NCI-H146 (cell line): ENCODE measurements at places on chromosomes 2 and 18.
A peak's percentile ranks its signal among the peaks of the same experiment; 100 is the strongest.

GRCh38 chr2:99489063-99489760 lies 605 bp downstream of the REV1 start:
- peak; percentile 70 for DNase-seq

DNA sequence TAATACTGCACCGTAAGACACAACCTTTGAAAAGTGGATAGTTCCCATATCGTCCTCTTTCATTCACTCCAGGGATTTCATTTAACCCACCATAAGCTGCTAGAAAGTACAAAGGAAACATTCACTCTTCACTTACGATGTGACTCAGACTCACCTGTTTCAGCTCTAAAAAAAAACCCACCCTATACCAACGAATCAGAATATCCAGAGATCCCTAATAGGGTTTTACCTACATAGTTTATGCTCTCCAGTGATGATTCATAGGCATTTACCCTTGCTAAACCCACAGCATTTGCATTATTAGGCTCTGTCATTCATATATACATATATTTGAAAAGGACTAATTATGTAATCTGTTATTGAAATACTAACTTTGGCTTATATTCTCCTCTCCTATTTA lies 60.2 kb downstream of the PRPF40A start:
- DNase-seq, result no peak

- DNase-seq, result no peak
Measured at GRCh38 chr18:62345909-62346308, 20.8 kb downstream of the TNFRSF11A start.

DNA sequence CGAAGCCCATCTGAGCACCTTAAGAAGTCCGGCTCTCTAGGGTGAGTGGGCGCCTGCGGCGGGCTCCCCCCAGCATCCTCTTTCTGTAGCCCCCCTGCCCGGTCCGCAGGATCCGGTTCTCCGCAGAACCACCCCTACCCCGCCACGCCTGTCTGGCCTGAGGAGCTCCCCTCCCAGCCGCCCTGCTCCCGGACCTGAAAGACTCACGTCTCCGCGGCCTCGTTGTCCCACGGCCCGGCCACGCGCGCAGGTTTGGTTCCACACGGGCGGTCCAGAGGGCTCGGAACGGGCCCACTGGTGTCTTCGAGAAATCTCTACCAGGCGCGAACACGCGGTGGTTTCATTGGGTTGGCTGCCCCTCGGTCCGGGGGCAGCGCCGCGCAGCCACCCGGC lies 237 bp downstream of the SLC39A6 start:
- DNase-seq, result no peak

DNA sequence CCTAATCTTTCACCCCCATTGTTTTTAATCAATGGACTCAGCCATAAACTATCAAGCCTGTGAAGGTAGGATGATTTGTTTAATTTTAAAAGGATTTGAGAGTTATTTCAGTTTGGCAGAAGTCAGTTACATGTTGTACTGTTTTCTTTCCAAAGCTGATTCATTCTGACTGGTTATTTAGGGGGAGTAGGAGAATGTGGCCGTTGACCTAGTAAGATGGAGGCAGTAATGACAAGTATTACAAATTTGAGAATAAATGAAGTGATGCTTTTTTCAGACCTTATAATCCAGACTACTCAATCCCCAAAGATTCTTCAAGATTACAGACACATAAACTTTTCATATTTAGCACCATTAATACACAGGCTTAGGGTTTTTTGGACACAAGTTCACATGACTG lies 4.3 kb downstream of the EPHA4 start:
- no peak for DNase-seq

DNA sequence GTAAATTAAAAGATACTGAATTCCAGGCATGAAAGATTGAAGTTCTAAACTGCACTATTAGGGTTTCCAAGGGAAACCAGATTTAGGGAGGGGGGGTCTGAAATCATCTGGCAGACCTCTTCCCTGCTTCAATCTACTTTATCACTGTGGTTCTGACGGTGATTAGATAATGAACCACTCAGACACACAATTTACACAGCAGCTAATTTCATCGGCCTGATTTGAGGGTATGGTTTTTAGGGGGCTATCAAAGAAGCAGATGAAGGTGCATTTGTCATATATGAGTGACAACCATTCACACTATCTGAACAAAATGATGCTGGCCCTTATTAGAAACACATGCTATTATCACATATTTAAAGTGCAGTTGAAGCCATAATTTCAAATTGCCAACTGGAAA lies 106.0 kb downstream of the OLA1 start:
- DNase-seq, result no peak

DNA sequence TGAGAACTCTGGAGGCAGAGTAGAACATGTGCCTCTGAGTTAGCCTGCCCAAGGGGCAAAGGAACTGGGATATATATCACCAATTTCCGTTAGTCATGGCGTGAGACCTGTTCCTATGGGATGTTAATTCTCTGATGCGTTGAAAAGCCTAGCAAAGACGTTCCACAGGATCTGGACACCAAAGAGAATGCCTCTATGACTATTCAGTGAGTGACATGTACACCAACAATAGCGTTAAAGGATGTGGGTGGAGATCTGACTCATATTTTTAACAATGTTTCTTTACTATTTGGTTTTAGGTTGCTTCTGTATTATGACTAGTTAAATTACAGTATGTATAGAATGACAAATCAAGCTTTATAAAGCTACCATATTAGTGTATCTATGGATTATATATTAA lies 320.9 kb upstream of the MC4R start:
- DNase-seq, result no peak

DNA sequence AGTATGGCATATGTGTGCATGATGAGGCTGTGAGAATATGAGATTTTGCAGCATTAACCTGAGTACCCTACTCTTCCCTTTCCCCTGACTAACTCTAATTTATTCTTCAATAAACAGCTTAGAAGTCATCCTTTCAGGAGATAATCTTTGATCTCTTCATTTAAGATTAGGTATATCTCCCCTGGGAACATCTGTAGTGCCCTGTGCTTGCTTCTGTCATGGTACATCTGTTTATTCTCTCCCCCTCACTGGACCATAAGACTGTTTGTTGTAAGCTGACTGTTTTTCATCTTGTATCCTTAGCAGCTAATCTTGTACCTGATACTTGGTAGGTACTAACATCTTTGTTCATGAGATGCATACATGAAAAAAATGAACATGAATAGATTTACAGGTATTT lies 83.1 kb downstream of the MBD5 start:
- no peak for DNase-seq

DNA sequence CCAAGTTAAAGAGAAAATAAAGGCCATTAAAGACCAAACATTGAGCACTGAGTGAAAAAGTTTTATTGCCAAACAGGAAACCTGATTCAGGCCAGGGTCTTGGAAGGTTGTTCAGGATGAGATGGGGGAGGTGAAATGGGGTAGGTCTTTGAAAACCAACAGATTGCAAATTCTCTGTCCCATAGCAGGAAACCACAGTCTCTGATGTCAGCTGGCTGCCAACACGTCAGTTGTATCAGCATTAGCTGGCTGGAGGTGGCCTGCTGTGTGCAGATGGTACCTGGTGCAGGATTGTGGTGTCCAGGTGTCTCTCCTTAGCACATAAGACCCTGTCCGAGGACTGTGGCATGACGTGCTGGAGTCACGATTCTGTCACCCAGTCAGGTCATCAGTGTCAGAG lies 106.3 kb downstream of the MSH2 start:
- no peak for DNase-seq

DNA sequence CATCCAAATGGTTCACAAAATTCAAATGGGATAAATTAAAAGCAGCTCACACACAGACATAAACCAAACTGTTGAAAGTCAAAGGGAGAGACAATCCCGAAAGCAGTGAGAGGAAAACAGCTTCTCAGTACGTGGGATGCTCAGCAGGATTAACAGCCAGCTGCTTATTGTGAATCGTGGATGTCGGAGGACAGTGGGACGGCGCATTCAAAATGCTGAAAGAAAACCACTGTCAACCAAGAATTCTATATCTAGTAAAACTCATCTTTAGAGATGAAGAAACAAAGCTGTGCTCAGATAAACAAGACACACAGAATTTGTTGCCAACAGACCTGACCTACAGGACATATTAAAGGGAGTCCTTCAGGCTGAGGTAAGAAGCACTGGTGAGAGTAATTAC lies 102.9 kb downstream of the NFATC1 start:
- no peak for DNase-seq

DNA sequence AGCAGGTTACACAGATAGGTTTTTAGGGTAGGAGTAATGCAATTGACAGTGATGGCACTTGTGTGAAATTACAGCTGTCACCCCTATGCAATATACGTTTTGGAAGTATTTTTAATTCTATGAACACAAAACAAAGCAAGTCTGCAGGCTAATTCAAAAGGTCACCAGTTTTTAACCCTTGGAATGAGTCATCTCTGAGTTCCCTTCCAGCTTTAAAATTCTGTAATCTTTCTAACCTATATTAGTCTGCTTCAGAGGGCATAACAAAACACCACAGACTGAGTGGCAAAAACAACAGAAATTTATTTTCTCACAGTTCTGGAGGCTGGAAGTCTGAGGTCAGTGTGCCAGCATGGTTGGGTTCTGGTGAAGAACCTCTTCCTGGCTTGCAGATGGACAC lies 596.9 kb upstream of the HNMT start:
- no peak for DNase-seq

GRCh38 chr2:18719978-18720775 lies 130.8 kb upstream of the NT5C1B start:
- DNase-seq, result no peak

DNA sequence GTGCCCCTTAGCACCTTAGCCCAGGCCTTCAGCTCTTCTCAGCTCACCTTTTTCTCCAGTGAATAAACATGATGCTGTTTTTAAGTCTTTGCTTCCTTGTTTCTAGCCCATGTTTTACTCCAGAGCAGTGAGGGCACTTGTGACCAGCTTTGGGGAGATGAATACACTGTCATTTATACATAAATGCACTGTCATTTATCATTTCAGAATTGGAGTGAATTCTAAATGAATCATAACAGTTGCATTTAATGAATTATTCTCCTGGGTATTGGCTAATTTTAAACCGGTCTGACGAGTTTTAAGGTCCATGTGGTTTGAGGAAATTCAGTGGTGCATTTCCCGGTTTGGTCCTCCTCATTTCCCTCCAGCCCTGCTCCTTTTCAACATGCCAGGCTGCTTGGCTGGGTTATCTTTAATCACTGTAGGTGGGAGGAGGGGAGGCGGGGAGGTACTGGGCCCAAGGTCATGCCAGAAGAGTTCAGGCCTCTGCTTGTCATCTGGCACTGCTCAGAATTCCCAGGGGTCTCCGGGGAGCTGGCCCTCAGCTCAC lies 23.9 kb downstream of the PRKCE start:
- no peak for DNase-seq

DNA sequence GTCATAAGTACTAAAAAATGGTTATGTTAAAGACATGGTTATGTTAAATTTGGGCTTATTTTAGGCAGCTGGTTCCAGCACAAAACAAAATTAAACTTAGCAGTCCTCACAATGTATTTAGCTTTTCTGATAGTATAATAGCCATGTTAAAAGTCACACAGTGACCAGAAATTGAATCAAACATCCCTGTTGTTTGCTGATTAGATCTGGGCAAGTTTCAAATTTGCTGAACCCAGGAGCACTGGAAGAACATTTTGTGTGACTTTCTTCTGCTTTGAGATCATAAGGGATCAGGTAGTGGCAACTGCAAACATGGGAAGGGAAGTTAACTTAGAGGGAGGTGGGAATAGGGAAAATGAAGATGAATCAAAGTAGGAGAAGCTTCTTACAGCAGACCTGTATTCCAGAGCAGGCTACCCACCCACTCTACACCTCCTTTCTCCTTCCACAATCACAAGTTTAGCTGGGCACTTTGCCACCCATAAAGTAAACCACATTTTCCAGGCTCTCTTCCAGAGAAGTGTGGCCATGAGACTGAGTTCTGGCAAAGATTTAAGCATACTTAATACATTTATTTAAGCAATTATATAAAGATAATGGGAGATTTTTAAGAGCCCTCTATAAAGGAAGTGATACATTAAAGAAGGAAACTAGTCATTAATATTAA lies 616.1 kb upstream of the LRATD1 start:
- DNase-seq, result no peak

- peak; percentile 81 for DNase-seq
Measured at GRCh38 chr2:209771474-209772289, at the start of gene UNC80. Gene UNC80, plus strand, starts transcription at chr2:209771832. Its CDS starts 241 bp downstream, at chr2:209772073.

- no peak for DNase-seq
Measured at GRCh38 chr2:231290321-231291015, 92.0 kb downstream of the ARMC9 start.

- no peak for DNase-seq
Measured at GRCh38 chr2:236214376-236214995, 46.3 kb upstream of the GBX2 start.

- peak; percentile 59 for DNase-seq
Measured at GRCh38 chr2:67135208-67135607, 261.9 kb upstream of the ETAA1 start.

DNA sequence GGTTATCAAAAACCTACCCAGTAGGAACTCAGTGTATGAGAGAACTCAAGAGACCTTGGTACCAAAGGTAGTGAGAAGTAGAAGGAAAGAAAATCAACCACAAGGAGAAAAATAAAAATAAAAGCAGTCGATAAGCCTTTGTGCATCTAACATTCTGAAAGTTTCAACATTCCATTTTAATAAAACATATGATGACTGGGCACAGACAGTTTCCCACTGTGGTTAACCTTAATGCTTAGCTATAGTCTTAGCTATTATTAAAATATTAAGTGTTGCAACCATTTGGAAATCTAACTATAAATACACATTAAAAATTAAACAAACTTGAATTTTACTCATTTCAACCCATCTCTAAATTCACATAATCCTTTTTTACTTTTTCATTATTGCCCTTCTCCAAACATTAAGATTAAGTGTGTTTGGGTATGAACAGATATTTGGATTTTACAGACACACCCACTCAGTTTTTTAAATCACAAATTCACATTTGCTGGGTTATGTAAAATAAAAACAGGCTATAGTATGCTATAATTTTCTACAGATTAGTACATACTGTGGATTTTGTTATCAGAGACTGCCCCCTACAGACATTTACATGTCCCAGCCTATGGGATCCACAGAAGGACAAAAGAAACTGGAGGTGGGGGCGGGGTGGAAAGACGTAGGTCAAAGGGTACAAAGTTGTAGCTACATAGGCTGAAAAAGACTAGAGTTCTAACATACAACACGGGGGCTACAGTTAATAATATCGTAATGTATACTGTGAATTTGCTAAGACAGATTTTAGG lies 32.8 kb downstream of the SRBD1 start:
- peak; percentile 29 for DNase-seq

- peak; percentile 96 for DNase-seq
Measured at GRCh38 chr2:66536997-66537396, 102.1 kb downstream of the MEIS1 start.

DNA sequence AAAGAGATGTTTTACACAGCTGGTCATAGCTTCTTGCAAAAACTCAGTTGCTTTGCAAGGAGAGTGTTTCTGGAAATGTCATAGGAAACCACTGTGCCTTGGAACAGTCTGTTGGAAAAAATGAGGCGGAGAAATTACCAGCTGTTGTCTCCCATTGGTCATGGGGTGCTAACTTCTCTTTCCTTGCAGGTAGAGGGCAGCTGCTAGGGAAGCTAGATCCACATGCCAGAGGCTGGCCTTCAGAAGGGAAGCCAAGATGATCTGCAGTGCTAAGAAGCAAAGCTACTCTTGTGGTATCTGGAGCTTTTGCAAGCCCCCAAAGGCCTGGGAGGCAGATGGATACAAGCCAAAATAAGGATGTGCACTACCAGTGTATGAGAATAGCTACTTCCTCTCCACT lies 34.8 kb upstream of the LAMA1 start:
- no peak for DNase-seq
